ENCODE measurements at places on chromosomes 2 and 18.

DNA sequence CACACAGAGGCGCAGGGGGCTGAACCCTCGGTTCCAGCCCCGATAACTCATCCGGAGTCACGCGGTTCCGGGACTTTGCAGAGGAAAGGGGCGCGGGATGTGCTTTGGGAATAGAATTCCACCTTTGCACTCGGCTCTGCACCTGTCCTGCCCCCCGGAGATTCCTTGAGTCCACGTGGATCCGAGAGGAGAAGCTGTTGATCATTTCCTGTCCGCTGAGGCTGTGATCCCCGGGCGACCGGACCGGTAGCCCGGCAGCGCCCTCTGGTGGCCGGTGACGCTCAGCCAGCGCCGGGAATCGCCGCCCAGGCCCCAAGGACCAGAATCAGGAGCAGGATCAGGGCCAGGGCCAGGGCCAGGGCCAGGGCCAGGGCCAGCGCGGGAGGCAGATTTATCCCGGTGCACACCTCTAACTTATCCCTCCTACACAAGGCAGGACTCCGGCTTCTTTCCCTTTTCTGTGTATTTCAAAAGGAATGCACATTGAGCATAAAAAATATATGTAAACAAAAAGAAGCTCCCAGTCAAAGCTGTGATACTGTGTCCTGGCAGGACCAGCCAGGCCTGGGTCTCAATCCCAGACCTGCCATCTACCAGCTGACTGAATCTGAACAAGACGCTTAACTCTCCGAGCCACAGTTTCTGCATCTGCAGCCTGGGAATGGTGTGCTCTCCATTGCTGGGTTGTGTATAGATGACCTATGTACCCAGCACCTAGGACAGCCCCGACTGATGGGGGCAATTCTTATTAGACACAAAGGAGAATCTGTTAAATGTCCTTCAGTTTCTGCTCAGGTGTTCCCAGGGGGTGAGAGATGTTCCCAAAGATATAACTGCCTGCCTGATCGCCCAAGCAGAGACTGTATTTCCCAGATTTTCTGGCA lies 8.5 kb upstream of the SPATA3 start:
- DNase-seq: peak; percentile 89

GRCh38 chr18:57146956-57147636 lies at the start of gene BOD1L2:
Gene BOD1L2, plus strand, starts transcription at chr18:57147087. Its CDS starts 226 bp downstream, at chr18:57147313.
- no peak for DNase-seq

DNA sequence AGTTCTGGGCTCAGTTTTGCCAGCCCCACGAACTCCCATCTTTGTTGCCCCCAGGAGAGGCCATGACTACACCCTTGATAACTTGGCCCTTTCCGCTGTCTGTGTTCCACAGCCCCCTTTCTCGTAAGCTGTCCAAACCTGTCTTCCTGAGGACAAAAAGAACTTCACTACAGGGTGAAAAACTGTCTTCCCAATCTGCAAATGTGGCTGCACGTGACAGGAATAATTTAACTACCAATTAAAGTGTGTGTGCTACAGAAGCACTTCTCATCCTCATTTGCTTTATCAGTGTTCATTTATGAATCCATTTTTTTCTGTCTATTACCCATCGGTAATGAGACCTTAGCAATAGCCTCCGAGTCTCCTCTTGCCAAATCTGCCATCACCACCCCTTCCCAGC lies 9.1 kb upstream of the ALPK2 start:
- no peak for DNase-seq

- DNase-seq: no peak
Observed at GRCh38 chr2:176380341-176380740, 111.1 kb downstream of the MTX2 start.

- no peak for DNase-seq
Observed at GRCh38 chr2:241736111-241736510, 1.7 kb downstream of the D2HGDH start.

GRCh38 chr2:84278386-84278785 lies 180.7 kb downstream of the SUCLG1 start:
- DNase-seq: no peak

GRCh38 chr18:75290737-75291358 lies 80.3 kb downstream of the TSHZ1 start:
- DNase-seq: no peak

DNA sequence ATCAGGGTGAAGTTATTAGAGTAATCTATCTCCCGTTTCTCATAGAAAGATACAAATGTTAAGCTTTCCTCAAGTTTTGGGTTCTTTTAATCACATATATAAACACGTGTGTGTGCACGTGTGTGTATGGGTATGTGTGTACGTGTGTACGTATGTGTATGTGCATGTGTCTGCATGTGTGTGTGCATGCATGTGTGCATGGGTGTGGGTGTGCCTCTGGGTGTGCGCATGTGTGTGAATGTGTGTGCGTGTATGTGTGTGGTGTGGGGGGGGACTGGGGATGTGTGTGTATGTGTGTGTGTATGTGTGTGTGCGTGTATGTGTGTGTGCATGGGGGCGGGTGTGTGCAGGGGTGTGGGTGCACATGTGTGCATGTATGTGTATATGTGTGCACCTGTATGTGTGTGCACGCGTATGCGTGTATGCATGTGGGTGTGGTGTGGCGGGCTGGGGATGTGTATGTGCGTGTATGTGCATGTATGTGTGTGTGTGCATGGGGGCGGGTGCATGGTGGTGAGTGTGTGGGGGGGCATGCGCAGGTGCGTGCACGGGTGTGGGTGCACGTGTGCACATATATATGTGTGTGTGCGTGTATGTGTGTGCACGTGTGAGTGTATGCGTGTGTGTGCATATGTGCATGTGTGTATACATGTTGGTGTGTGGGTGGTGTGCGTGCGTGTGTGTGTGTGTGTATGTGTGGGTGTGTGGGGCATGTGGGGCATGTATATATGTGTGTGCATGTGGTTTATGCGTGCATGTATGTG lies 304.0 kb downstream of the MBD2 start:
- DNase-seq: no peak

GRCh38 chr2:236342507-236342906 lies 78.3 kb upstream of the ASB18 start:
- no peak for DNase-seq
